ENCODE measurements at places on chromosomes 2 and 18.

DNA sequence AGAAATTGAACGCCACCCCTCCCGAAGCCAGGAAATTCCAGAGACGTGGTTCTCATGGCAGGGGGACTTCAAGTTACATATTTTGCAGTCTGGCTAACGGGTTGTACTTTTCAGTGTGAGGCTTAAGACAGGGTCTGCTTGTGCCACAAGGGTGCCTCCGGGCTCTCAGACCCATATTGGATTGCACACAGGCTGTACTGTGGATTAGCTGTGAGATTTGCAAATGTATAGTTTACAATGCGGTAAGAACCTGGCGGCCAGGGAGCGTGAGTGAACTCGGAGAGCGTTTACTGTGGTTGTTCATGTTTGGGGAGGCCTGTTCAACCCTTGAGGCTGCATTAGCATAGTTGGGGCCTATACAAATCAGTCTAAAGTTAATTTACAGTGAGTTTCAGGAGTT lies 143.9 kb upstream of the SIX2 start:
- no peak for DNase-seq

GRCh38 chr18:79748321-79749180 lies 49.2 kb upstream of the KCNG2 start:
- no peak for DNase-seq

- DNase-seq: no peak
Observed at GRCh38 chr18:6561862-6562291, 147.2 kb upstream of the L3MBTL4 start.

- no peak for DNase-seq
Observed at GRCh38 chr2:63189026-63189425, 138.4 kb downstream of the OTX1 start.

DNA sequence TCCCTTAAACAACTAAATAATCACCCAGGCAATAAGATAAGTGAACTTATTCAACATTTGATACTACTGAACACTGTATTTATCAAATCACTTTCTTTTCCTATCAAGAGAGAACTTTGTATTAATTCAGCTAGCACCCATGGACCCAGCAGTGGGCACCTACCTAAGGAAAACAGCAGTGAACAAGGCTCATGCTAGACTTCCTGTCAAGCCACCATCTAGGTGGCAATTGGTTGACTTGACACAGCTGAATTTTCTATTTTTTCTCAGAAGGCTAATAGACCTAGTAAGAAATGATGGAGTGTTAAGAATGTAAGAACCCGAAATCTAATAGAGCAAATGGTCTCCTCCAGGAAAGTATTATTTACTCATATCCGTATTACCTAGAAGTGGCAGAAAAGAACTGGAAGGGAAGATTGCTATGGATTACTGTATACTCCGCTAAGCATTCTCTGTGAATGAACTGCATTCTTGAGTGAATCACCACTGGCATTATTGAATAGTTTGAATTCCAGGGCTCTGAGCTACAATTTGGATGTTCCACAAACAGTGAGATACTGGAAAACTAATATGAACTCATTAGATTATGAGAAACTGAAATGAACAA lies 988.2 kb upstream of the CDH2 start:
- DNase-seq: no peak

DNA sequence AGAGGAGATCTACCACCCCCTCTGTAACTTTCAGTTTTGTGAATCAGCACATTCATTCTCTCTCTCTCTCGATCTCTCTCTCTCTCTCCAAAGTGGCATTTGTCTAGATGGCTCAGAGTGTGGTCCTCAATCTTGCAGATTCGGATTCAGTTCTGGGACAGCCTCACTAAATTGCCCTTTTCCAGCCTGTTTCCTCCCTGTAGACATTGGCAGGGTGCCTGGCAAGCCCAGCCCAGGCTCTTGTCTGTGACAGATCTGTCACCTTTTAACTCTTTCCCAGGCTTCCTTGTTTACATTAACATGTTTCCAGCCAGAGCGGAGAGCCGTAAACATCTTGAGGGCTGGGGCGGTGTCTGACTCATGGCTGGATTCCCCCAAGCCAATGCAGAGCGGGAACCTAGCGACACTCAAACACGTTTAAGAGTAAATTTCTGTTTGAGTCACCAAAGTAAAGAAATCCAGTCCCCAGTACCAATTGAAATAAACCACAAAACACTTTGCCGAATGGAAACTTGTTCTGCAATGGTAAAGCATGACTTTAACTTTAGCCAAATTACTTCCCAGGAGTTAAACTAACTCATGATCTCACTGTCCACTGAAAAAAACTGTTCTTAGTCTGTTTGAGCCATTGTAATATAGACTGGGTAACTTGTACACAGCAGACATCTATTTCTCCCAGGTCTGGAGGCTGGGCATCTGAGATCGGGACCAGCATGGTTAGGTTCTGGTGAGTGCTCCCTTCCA lies 6.6 kb upstream of the CYP27C1 start:
- no peak for DNase-seq

- no peak for DNase-seq
Observed at GRCh38 chr2:181408861-181409260, 48.3 kb upstream of the ITGA4 start.

DNA sequence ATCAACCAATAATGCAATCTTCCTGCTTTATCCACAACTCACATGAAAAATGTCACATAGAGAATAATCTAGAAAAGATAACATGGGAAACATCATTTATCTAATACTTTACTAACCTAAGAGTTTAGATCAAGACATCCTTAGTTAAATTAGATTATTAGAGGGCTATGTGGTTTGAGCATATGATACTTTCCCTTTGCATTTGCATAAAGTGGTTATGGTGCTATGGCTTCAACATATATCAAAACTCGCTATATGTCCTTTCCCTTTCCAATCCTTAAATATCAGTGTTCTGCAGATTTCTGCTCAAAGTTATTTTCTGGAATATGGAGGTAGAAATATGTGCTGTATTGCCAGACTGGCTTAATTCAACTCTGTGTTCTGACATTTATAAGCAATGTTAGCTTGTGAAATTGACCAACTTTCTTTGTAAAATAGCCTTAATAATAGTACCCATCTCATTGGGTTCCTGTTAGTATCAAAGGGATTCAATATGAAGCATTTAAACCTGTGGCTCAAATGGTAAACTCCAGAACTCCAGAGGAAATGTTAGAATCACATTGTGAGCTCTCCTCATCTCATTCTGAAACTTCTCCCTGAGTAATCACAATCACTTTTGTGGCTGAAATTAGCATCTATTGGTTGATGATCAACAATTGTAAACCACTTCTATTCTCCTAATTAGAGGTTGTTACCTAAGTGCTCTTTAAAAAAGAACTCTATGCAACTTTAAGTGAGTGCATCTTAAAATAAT lies 1089.9 kb upstream of the SLC39A10 start:
- no peak for DNase-seq

DNA sequence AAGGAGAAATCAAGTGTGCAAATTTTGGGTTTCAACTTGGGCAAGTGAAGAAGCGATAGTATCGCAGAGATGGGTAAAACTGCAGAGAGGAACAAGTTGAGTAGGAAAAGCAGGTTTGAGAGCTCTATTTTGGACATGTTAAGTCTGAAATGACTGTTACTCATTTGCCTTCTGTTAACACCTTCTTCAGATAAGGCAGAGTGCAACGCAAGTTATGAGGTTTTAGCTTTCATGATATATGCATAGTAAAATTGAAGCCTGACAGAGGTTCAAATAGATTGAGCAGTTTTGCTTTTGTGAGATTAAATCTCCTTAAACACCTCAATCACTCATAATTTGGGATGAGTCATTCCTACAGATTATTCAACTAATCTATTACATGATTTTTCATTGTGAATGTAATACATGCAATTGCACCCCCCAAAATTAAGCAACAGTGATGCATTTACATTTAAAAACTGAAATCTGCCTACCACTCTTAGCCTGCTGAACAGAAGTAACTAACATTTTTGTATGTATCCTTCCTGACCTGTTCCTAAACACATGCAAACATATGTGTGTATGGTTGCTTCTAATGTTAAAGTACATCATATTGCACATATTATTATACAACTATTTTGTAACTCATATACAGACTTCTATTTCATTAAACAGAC lies 575.4 kb downstream of the ARHGAP15 start:
- DNase-seq: no peak

GRCh38 chr2:151899156-151899555 lies 70.9 kb upstream of the ARL5A start:
- no peak for DNase-seq

DNA sequence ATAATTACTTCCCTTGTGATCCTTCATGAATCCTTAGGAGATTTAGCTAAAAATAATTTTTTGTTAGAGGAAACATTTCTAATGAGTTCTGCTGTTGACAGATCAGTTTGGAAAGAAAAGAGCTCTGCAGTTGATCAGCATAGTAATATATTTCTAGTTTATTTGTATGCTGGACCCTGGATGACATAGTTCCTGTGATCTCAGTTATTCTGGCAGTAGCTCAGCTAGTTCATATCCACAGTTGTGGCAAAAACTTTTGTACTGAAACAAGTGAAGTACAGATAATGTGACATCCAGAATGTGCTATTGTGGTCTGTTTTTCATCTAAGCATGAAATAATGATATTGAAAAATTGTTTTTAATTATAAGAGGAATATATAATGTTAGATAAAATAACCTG lies 33.7 kb downstream of the ABI2 start:
- DNase-seq: no peak

DNA sequence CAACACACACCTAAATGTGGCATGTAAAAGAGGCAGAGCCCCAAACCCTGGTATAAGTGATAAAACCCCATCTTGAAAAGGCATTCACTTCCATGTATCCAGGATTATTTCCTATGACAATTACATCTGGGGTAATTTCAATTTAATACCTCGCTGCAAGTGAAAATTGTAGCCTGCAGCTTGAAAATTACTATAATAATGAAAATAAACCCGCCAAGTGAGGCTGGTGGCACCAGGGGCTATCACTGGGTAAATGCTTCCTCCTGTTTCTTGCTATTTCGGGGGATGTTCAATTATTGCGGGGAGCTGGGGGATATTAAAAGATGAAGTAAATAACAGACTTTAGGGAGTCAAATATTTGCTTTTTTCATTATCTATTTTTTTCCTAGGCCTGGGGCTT lies 159.5 kb upstream of the CAPN13 start:
- DNase-seq: no peak

- DNase-seq: no peak
Observed at GRCh38 chr2:27006602-27007415, 26.0 kb upstream of the TMEM214 start.

DNA sequence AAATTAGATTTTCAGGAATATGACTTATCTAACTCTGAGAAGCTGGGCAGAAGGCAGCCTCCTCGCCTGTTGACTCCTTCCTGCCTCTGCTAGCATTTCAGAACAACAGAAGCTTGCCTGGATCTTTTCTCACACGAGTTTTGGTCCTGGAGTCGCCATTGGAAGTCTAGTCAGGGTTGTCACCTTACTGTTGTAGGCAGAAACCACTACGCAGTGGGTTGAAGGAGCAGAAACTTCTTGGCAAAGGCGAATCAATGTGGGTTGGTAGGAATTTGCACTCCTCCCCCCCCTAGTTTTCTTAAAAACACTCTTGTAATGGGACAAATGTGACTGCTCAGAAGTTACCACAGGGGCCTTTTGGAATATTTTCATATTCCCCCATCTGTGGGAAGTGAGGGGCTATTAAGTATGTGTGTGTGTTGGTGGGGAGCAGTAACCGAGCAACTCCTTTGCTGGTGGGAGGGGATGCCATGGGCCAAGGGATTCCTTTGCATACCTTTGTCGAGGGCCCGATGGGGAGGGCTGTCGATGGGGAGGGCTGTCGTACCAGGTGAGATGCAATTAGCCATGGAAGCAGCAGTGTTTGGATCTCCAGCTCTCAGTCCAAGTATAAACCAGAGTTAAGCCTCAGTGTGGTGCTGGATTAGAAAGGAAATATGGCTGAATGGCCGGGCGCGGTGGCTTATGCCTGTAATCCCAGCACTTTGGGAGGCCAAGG lies 117.4 kb downstream of the FMNL2 start:
- DNase-seq: no peak

- no peak for DNase-seq
Observed at GRCh38 chr2:7053650-7054265, 136.5 kb downstream of the RNF144A start.

- DNase-seq: no peak
Observed at GRCh38 chr2:150735894-150736498, 248.5 kb upstream of the RND3 start.

GRCh38 chr2:33946193-33946592 lies 347.1 kb upstream of the FAM98A start:
- DNase-seq: no peak

DNA sequence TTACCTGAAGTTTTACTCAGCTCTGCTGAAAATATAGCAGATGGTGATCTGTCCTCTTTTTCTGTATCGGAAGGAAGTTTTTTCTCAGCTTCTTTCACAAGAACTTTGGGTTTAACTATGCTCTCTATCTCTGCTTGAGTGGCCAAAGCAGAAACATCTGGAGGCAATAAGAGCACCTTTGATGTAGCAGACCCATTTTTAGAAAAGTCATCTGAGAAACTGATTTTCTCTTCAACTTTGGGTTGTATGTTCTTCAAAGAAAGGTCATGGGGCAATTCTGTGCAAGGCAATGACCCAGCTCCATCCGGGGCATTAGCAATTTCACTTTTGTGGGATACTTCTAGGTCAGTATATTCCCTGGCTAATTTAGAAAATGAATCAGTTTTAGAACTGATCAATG lies 25.2 kb downstream of the RTN4 start:
- DNase-seq: no peak

GRCh38 chr18:58541789-58542425 lies 87.0 kb downstream of the ALPK2 start:
- DNase-seq: no peak

- no peak for DNase-seq
Observed at GRCh38 chr18:74645679-74646078, 48.0 kb downstream of the ZNF407 start.

DNA sequence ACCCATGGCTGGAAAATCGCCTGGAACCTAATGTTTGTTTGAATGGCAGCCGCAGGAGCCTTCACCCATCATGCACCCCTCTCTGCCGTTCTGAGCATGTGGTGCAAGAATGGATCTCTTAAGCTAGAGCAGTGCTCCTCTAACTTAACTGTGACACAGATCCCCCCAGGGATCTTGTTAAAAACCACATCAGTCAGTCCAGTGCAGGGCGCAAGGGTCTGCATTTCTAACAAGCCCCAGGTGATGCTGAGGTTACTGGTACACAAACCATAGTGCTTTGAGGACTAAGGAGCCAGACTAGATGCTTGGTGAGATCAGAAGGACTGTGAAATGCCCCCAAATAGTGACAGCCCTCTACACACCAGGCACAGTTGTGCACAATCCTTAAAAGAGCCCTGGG lies 87.1 kb upstream of the KCTD1 start:
- no peak for DNase-seq

DNA sequence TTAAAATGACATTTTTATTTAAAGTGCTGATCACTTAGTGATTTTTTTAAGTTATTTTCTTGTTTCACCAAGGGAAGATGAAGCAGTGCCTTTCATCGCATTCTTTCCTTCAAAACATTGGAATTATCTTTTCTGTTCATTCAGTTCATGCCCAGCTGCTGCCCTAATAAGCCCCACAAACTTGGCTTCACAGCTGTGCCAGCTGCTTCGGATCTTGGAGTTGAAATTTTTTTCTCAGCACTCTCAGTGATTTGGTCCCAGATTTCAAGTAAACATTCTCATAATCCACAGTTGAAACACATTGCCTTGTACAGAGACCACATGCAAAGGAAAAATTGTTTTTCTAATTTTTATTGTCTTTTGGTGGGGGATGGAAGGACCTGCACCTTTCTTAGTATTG lies 353.3 kb upstream of the LRP1B start:
- no peak for DNase-seq

Measured in activated CD4-positive, CD25-positive, alpha-beta regulatory T cell treated with anti-CD3 and anti-CD28 coated beads, Interleukin-2, amount 50 U/mL, for 72 hours (primary cell).